ENCODE measurements at places on chromosomes 1 and 21.

DNA sequence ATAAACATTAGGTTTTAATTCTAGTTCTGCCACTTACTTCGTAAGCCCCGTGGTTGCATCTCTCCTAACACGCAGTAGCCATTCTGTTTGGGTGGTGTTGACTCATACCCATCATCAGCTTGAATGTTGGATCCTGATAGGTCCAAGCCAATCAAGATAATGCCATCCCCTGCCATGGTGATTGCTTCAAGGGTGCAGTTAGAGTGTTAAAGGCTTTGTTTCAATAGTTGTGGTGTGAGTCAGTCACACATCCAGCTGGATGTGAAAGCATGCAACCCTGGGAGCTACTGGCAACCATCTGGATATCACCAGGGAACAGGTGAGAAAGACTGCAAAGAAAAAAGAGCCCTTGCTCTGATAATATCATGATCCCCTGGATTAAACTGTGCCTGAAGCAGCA lies 69.1 kb downstream of the OMA1 start:
- no peak for DNase-seq

DNA sequence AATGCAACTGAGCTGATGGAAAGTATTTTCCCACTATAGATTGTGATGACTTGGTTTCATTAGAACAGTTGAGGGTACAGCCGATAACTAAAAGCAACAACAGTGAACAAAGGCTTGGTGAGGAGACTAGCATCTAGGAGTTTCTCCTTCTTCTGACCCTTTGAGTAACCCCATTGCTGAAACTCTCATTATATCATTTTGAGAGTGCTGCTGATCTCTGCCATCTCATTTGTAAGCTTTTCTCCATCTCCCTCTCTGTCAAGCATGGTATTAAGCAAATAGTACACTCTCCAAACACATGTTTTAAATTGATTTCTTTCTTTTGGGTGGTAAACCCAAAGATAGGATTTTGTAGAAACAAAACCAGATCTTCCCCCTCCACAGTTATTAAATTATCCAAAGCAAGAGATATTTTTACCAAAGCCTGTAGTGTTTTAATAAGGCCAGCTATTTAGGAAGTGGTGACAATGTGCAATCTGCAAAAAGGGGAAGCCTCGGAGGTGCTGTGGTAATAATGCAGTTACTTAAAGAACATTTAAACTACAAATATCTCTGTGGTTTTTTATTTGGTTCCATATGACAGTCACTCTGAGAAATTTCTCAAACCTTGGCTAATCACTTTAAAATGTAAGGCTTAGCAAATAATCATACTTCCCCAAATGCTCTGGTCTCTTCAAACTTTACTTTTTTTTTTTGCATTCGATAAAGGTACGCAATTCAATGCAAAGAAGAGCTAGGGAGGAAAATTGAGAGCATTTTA lies 287.5 kb downstream of the HLX start:
- DNase-seq: no peak

- DNase-seq: no peak
These were observed 404.0 kb upstream of the PLXNA2 start for GRCh38 chr1:208648146-208648545.

DNA sequence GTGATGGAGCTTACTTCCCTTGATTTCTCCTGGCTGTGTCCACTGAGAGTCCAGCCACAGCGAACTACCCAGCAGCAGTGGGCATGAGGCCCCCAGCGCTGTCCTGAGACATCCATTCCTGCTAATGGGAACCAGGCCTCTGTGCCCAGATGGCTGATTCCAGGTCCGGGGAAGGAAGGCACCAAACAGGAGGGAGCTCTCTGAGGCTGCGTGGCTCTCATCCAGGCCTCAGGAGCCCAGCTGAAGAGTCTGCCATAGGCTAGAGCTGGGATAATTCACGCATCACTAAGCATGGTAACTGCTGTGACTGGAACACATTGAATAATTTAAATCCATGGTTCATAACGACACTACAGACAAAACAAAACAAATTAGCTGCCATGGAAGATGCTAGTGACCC lies 24.7 kb upstream of the LRRC47 start:
- DNase-seq: no peak

DNA sequence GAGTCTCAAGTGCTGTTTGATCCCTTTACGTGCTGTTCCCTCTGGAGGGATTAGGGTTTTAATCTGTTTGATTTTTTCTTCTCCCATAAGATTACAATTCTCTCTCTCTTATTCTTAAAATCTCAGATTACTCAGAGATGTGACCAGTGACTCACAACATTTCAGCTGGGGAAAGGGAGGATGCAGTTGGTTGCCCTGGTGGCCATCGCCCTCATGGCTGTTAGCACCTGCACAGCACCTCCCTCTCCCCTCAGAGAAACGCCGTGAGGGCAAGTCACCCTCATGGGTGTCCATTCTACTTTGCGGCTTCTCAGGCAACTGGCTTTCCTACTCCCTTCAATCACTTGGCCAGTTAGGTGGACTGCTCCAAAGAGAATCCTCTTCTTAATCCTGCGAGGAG lies 42.4 kb upstream of the KCNA3 start:
- no peak for DNase-seq

- no peak for DNase-seq
These were observed 18.2 kb upstream of the RC3H1 start for GRCh38 chr1:174040387-174040786.

DNA sequence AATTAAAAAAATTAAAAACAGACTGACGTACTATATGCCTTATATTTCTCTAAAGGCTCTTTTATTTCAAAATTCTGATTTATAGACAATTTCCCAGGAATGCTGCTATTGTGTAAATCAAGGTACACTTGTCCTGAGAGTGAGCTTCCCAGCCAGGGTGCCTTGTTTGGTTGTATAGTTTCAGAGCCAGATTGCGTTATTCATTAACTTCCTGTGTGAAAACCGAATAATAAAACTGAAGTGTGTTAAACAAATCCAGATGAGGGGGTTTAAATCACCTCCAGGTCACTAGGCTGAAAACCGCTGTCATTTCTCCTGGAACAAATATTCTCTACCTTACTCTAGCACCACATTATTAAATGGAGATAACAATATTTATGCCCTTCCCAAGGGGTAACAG lies 68.7 kb downstream of the LMX1A start:
- no peak for DNase-seq

GRCh38 chr1:96011606-96012005 lies 710.0 kb upstream of the PTBP2 start:
- no peak for DNase-seq

GRCh38 chr1:28456078-28456477 lies 49.8 kb upstream of the RCC1 start:
- DNase-seq: no peak

DNA sequence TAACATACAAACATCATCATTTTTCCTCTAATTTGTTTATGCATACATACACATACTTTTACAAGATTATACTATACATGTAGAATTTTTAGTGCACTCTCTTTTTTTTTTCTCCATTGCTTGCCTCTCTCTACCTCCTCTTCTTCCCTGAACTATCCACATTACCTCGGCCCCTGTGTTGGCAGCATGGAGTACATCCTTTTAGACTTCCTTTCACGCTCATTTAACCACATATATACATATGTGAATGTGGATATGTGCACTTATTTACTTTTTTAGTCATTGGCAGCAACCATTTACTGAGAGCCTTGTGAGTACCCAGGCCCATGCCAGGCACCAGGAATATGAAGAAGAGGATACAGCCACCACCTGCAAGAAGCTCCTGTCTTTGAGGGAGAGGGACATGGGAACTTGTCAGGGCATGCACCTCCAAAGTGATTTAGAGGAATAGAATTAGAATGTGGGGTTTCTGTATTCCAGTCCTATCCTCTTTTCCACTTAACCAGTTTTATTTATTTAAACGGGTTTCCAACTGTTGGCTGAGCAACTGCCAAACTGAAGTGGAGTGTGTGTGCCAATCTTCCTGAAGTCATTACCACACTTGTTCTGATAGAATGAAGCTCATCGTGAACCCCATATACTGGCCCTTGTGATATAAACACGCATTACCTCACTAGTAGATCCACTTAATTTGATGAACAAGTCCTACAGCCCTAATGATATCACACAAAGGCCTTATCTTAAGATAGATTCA lies 212.6 kb downstream of the TNR start:
- no peak for DNase-seq

GRCh38 chr1:218585511-218586184 lies 240.5 kb downstream of the TGFB2 start:
- DNase-seq: no peak

DNA sequence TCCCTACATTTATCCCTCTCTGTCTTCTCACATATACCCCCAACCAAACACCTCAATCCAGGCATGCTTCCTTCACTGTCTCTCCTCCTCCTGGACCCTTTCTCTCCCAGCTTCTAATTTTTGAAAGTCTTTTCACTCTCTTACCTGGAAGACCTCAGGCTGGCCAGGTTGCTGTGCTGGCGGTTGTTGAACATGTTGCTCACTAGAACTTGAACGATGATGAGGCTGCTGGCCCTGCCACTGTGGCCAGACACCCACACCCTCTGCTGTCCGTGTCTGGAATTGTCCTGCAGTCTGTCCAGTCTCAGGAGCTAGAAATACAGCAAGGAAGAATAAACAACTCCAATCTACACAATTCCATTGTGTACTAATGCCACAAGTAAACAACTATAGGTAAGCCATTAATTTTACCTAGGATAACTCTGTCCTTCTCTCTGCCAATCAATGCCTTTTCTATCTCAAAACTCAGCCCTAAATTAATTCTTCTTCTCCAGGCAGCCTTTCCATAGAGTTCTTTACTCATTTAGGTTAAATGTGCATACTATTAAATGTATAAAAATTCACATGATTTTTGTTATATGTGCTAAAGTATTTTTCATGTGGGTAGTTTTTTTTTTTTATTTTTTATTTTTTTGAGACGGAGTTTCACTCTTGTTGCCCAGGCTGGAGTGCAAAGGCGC lies 5.1 kb upstream of the CTSK start:
- no peak for DNase-seq

DNA sequence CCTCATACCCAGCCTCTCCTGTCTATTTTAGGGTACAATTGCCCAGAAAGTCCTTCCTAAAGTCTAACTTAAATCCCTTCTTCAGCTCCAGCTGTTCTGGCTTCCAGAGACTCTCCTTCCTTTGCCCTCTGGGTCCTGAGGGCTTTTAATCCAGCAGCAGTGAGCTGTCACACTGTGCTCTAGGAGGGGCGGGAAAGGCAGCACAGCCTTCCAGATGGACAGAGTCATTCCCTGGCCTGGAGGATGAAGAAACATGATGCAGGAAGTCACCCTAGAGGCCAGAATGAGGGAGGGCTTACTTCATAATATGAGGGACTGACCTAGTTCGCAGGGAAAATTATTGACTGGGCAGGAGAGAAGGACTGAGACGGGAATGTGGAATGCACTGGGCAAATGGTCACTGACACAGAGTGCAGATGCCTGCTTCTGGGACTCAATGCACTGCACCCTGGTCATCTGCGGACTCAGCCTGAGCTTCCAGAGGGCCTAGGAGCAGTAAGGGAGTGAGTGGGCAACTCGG lies 1.3 kb downstream of the SH2D2A start:
- DNase-seq: no peak

- peak; percentile 9 for DNase-seq
These were observed 2.2 kb downstream of the TCEA3 start for GRCh38 chr1:23422241-23422877.

GRCh38 chr1:118661769-118662320 lies 326.3 kb downstream of the TBX15 start:
- DNase-seq: no peak

DNA sequence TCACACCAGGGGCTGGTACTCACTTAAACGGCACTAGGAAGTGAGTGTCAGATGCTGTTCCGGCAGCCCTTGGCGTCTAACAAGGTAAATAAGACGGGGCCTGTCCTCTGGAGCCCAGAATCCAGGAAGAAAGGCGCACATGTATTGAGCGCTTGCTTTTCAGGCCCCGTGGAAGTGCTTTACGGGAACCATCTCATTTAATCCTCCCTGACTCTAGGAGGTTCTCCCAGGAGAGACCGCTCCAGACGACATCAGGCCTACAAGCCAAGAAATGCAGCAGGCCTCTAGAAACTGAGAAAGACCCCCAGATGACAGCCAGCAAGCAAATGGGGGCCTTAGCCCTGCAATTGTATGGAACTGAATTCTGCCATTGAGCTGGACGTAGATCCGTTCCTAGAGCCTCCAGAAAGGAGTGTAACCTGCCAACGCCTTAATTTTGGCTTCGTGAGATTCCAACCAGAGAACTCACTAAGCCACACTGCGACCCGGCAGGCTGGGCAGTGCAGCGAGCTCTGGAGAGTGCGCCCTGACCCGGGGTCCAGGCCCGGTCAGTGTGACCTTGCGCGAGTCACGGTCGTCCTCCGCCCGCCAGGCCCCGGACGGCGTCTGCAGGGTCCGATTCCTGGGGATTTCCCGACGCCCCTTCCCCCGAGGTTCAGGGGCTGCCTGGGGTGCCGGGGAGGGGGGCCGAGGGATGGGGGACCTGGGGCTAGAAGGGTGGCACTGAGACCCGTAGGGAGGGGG lies 532 bp upstream of the MANEAL start:
- DNase-seq: no peak

DNA sequence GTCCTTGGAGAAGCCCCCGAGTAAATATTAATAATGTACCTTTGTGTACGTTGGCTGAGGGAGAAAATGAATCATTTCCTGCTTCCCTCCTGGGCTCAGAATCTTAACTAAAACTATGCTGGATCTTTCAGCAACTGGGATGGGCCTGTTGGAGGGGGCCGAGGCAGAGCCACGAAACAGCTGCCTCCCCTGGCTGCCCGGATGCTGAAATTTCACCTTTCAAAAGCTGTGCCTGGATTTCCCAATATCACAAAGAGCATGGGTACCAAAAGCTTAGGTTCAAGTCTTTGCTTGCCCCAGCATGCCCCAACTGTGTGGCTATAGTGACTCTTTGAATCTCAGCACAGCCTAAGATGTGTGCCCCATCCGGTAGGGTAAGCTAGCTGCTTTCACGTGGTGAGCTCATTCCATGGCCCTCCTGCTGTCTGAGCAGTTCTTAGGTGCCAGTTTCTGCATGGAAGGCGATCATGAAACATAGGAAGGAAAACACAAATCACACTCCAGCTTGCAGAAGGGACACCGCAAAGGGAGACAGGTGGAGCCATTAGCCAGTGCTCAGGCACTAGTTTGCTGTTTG lies 473.5 kb downstream of the PTPRU start:
- DNase-seq: no peak

DNA sequence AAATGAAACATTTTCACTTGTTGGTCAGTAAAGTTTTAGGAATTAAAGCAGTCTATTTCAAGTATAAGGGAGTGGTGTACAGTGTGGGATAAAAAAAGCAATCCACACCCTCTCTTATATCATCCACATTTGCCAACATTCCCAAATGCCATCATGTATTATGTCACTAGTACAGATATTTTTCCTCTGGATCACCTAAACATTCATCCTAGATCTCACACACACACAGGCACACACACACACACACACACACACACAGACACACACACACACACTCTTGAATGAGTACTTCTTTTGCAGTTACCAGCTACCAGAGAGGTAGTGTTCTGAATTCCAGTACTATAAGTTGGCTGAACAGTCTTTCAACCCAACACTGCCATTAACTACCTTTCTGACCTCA lies 1369.1 kb upstream of the ADGRL4 start:
- no peak for DNase-seq
